Smooth muscle cell of the brain vasculature (primary cell): ENCODE measurements at places on chromosomes 1 and 21.

- DNase-seq: no peak
Observed at GRCh38 chr1:113205980-113206766, 133.2 kb downstream of the LRIG2 start.

DNA sequence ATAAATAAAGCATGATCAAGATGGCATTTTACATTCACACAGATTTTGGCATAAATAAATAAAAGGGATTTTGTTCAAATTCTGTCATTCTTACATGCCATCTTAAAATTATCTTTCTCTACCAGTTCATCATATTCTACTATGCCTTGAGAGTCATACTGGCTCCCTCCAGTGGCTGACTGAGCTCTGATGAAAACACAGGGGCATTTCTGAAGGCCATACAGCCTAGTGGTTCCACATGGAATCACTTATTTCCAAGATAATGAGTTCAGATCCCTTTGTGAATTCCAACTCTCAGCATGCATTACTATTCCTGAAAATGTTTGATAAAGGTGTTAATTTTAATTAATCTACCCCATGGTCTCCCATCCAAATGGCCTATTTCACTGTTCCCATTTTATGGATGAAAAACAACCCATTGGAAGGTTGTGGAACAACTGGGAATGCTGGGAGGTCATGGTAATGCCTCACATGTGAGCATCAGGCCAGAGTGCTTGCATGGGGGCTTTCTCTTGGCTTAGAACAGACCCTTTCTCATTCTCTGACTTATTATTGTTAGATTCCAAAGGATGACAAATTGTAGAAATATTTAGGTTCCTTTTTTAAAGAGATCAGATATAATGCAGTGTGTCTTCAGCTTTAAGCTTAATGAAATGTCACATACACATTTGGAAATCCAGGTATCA lies 622.4 kb upstream of the PKN2 start:
- peak; percentile 6 for DNase-seq

- DNase-seq: no peak
Observed at GRCh38 chr1:200452850-200453552, 43.2 kb upstream of the ZNF281 start.

DNA sequence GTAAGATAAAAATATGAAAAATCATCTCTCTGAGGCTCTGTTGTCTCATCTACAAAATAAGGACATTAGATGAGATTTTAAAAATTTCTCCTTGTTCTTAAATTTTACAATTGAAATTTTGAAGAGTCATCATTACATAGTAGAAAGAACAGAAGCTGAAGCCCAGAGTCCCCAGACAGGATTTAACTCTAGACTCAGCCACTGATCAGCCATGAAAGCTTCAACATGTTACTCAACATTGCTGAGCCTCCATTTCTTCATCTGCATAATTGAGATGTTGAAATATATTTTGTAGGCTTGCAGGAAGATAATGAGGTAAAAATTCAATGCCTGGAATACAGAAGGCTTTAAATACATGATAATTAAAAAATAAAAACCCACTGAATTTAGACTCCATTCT lies 633.3 kb downstream of the LMO4 start:
- no peak for DNase-seq

DNA sequence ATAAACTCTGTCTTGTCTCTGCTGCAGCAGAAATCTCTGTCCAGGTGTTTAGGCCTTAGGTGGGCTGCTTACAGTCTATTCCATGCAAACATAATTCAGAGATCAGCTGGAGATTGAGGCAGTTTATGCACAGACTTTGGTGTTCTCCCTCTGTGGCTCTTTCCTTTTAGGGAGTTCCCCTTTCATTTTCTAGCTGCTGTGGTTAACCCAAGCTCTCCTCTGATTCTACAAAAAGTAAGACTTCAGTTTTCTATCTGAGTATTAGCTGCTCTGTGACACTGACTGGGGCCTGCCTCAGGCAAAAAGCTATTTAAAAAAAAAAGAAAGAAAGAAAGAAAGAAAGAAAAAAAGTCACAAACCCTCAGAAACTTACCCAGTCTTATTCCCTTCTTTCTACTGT lies 211.1 kb downstream of the CAMTA1 start:
- DNase-seq: no peak

GRCh38 chr21:33608559-33608958 lies 20.1 kb upstream of the DONSON start:
- DNase-seq: no peak

GRCh38 chr1:240217403-240217802 lies 125.7 kb downstream of the FMN2 start:
- DNase-seq: no peak

DNA sequence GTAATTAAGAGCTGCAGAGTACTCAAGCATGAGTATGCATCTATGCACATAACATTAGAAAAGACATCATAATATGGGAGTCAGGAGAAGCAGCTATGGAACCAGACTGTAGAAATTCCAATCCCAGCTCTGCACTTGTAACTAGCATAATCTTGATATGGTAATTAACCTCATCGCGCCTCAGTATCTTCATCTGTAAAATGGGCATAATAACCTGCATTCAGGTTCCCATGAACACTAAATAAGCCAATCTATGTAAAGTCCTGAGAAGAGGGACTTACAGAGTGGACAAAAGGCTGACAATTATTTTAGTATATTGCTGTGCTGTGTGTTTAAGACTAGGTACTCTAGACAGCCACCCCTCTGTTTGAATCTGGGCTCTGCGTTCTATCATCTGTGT lies 318.9 kb upstream of the USP25 start:
- DNase-seq: no peak

- no peak for DNase-seq
Observed at GRCh38 chr1:84724128-84724860, 34.0 kb upstream of the SSX2IP start.

DNA sequence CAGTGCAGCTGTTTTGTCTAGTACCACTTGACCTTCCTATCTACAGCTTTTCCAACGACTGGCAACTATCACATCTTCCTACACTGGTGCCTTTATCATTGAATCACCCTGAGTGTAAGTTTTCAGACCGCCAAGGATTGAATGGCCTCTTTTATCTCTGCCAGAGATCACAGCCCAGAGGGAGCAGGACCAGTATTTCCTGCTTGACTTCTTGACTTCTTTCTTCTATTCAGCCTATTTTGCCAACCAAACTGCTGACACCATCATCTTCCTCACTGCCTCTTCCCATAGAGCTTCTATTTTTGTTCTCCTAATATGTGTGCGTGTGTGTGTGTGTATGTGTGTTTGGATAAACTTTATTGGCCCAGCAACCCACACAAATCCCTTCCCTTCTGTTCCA lies 53.8 kb downstream of the SERBP1 start:
- DNase-seq: no peak
